GM03348 (cell line): ENCODE measurements at places on chromosomes 5 and 9.

DNA sequence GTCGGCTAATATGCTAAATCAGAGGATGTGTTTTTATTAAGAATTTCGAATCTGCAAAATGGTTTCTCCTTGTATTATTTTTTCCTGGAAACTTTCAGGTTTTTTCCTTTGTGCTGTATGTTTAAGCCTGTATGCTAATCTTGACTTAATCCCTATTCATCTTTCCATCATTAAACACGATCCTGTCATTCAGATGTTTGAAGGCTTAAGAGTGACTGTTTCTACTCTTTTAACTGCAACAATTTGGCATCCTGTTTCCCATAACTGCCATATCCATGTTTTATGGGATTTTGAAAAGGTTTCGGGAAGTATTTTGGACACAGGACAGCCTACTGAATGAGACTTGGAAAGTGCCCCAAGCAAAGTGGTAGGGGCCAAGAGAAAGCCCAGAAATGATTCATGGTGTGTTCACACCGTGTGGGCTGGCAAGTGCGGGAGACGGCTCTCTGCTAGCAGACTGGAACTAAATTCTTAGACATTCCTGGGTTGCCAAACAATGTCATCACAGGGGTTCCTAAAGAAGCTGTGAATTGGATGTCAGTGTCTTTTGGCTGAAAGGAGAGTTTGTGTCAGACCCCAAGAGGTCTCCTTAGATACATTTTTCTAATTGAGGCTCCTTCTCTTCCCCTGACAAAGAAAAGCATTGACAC is 125.4 kb upstream of the ADAMTS16 start:
- DNase-seq = peak; percentile 82

GRCh38 chr9:113177251-113177650 is 26.4 kb downstream of the SLC31A2 start:
- DNase-seq = no peak

DNA sequence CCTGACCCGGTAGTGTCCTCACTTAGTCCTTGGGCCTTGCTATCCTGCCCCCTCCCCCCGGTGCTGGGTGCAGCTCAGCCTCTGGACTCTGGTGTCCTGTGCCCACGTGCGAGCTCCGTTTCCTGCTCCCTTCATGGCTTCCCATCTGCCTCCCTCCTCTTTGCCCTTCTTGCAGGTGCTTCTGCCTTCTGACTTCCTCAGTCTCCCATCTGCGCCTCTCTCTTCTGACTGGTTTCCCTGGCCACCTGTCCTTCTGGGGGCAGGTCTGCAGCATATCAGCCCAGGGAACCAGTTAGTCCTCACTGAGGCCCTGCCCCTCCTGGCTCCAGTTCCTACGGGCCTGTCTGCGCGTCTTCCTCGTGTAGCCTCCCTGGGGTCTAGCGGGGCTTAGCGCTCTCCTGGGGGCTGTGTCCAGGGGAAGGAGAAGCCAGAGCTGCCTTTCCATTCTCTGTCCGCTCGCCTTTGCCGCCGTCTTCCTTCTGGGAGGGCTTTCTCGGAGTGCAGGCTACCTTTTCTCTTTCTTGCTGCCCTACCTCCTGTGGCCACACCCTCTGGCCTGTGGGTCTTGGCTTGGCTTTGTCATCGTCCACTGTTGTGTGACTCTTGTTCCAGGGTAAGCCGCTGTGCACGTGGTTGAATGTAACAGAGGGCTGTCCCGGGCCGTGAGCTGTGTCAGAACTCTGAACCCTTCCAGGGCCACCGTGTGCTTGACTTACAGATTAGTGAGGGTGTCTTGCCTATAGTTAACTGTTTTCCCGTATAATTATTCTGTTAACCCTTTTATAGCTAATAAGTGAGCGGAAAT is 51.8 kb downstream of the EHMT1 start:
- no peak for DNase-seq

DNA sequence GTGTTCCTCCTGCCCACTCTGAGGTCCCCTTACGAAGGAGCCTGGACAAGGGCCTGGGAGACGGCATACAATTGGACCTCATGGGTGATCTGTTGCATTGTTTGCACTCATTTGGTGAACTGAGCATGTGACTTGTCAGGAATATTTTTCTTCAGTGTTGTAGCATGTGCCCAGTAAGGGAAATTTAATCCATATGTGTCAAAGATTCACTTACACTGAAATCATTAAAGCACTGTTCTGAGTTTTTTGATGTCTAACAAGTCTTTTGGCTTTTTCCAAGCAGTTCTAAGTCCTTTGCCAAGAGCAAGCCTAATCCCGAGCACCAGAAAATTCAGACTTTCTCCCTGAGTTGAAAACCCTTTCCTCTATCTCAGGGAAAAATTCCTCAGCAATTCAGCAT is 61.6 kb upstream of the RPS23 start:
- DNase-seq = no peak

- no peak for DNase-seq
Observed at GRCh38 chr5:122788996-122789395, 14.1 kb downstream of the SNX2 start.

GRCh38 chr9:4423207-4423610 is 67.1 kb upstream of the SLC1A1 start:
- no peak for DNase-seq

- DNase-seq = peak; percentile 72
Observed at GRCh38 chr5:36599986-36600779, 6.2 kb upstream of the SLC1A3 start.

GRCh38 chr5:171700318-171700912 is 85.2 kb upstream of the SMIM23 start:
- no peak for DNase-seq

- peak; percentile 13 for DNase-seq
Observed at GRCh38 chr5:151318850-151319732, 15.5 kb upstream of the SLC36A3 start.

DNA sequence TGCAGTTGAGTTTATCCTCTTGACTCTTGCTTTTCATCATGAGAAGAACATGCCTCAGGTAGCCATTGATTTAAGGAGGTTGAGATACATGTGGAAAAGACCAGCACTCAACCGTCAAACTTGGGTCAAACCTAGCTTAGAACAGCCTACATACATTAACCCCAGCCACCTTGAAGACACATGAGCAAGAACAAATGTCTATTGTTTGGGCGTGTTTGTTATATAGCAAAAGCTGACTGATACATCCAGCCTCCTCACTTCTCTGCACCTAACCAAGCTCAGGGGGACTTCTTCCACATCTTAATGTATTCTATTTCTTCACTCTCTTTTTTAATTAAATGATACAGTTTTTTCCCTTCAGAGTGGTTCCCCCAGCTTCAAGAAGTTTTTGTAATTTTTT is 28.7 kb downstream of the DRD1 start:
- DNase-seq = no peak

GRCh38 chr5:157543825-157544622 is 31.6 kb downstream of the ADAM19 start:
- peak; percentile 51 for DNase-seq

GRCh38 chr5:5658889-5659465 is 236.5 kb downstream of the ICE1 start:
- DNase-seq = no peak

- DNase-seq = no peak
Observed at GRCh38 chr5:56367748-56368147, 134.6 kb upstream of the ANKRD55 start.

- no peak for DNase-seq
Observed at GRCh38 chr9:3507395-3508077, 18.3 kb downstream of the RFX3 start.

DNA sequence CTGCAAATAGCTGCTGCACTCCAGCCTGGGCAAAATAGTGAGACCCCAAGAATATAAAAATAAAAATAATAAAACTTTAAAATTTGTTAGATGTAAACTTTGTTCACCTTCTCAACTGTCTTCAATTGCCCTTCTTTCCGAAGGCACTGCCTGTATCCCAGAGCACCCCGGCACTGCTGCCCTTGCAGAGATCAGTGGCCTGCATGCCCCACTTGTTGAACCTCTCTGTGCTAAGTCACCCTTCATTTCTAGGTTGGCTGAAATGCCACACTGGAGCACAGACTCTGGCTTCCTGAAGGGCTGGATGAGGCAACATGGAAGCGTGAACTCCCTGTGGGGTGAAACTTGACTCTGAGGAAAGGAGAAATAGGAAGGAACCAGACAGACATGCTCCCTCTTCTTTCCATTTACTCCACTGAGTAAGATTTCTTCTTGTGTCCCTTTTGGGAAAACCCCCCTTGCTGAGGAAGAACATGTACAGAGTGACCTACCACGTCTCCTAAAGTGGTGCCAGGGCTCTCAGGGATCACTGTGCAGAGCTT is 8.4 kb upstream of the JMY start:
- DNase-seq = no peak

GRCh38 chr9:90815944-90816357 is 14.3 kb downstream of the SYK start:
- no peak for DNase-seq

GRCh38 chr5:171845857-171846256 is 60.2 kb downstream of the SMIM23 start:
- DNase-seq = peak; percentile 75

DNA sequence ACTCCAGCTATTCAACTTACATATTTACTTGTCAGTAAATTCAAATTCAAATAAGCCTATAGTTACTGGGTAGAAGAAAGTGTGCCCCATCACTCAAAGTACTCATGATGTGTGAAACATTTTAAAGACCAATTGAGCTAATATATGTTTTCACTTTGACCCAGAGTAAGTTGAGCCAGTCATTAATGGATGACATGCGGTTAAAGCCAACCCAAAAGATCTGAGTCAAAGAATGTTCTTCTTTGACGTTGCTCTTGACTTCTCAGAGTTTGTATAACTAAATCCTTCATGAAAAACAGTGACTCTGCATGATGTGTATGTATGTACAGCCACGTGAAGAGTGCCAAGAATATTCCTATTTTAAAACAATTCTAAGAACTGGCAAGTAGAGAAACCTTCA is 237.4 kb downstream of the NR2F1-AS1 start:
- DNase-seq = no peak

DNA sequence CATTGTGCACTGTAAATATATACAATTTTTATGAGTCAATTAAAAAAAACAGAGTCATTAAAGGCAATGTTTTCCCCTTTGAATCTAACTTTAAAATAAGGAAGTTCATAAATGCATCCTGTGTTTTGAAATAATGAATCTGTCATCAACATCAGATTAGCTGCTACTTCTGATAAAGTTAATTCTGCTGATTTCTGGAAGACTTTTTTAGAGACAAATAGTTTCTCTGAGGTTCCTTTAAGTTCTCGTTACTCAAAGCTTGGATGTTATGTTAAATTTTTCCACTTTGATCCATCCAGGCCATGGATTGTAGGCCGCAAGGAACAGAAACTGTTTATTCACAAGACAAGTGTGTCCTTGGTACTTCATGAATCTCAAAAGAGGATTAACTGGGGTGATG is 115.5 kb downstream of the CARTPT start:
- DNase-seq = no peak

GRCh38 chr9:1591310-1591709 is 423.8 kb upstream of the SMARCA2 start:
- DNase-seq = no peak
